ENCODE measurements at places on chromosomes 4 and X.

DNA sequence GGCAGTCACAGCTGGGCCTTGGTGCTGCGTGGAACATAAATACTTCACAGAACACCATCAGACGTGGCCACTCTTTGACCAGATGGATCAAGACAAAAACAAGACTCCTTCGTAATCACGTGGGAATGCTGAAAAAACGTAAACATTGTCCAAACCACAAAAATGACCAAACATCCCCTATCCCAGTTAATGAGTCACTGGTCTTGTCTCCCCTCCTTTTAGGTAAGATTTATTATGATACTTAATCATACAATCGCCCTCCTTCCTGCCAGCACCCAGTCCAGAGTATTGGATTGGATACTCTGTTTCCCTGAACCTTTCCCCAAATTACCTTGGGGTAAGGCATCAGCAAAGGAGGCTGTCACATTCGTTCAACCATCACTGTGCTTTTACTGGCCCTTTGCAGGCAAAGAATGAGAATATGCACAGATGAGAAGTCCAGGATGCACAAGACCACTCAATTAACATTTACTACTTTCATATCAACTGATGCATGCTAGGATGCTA, 601 bp upstream of the TCEANC start:
- no peak for DNase-seq

- no peak for DNase-seq
These were observed 69.1 kb upstream of the PLAC1 start for GRCh38 chrX:134727363-134727762.

DNA sequence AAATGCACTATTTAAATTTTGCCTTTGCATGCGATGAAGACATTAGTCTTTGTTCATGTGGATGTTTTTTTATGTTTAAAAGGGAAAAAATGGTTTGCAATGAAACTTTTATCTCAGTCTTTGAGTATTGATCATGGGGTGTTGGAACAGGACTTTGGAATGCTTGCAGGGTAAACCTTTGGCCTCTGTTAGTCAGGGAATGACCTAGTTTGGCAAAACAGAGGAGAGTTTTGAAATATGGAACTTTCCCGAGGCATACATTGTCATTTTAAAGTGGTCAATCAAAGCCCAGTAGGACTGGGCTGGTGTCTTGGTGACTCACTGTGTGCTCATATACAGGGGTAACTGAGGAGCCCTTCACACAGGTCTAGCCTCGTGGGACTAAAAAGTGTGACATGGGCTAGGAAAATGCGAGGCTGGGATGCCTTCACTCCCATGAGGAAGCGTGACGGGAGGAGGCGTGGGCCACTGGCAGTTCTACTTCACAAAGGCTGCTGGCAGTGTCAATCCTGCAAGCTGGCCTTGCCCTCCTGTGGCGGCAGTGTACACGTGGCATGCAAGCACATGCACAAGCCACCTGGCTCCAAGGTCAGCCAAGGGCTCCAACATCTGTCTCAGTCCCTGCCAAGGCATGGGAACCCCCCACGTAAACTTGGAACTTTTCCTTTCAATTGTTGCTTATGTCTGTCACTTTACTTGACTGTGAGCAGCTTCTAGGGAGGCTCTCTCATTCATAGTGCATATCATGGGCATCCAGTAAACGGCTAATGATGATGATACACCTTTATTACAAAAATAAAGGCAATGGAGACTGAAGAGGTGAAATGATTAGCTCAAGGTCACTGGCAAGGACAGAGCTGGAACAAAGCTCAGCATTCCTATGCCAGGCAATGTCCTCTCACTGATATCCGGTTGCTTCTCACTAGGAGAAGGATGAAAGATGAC, 5.2 kb upstream of the F11 start:
- DNase-seq: peak; percentile 71

DNA sequence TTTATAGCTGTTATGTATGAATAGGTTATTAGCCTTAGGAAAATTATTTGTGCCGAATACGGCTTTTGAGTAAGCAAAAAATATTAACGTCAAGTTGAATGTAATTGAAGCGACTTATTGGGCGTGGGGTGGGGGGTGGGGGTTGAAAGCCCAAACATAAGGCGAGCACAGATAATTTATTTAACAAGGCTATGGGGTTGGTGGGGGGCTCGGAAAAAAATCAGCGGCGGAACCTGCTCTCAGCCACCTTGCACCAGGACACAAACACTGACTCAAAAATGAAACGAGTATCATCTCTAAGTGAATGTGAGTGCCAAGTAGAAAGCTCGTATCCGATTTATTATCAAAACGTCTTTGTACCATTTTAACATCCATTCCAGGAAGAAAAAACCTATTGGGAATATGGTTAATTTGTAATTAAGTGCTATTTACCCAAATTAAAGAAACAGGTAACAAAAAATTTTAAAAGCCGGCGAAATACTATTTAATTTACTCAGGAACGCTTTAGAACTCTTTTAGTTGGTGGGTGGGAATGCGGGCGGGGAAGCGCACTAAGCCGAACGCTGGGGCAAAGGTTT, 902 bp upstream of the LARP1B start:
- no peak for DNase-seq

DNA sequence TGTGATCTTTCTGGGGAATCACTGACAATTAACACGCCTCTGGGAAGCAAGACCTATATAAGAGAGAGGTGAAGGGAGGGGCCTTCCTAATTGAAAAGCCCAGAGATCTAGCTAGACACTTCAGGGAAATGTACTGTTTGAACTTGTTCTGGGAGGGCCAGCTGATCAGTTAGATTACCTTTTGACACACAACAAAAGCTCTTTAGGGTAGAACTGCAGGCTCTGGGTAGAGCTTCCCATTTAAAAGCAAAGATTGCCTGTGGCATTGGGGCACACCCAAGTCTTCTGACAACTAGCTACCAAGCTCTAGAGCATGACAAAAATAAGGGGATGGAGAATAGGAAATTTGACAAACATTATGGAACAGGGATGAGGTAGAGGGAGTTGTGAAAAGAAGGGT, 26.3 kb downstream of the AREG start:
- no peak for DNase-seq

DNA sequence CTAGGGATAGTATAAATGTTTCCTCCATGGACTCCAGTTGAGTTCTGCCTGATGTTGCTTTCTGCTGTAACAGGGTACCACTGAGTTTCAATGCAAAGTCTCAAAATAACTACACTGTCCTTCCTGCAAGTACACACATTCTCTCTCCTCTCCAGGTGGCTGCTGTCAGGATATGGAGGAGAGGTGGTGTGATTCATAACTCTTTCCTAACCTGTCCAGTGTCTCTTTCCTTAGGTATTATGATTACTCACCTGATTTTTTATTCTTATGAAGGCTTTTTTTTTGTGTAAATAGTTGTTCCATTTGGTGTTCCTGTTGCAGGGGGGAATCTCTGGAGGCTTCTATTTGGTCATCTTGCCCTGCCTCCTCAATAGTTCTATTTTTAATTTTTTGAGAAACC, 39.8 kb upstream of the POF1B start:
- DNase-seq: no peak

DNA sequence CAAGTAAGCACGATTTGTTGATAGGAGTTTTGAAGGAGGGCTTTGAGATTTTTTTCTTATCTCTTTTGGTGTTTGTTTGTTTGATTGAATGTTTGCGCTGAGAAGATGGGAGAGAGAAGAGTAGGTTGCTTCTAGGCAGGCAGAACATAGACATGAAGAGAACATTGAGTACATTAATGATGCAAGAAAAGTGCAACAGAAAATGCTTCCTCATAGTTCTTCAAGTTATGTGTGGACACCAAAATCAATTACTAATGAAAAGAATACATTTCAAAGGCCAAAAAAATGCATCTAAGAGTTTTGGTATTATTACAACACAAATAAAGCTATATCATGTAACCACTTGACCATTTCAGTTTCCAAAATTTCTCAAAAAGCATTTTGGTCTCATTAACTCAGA, 191.0 kb upstream of the PPARGC1A start:
- DNase-seq: no peak

DNA sequence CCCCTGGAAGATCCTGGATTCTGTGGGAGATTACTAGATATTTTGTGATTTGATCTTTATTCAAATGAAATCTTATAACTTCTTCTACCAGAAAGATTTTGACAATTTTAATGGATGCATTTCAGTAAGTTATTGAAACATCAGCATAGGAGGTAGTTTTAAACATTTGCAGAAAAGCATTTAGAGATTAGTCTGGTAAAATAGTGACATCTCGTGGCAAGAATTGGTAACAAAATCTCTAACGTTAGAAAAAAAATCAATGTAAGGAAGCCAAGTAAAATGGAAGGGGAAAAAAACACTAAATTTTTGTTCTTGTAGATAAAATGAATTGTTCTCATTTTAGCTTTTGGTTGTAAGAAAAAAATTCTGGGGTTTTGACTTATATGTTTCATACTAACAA, 73.3 kb downstream of the TASL start:
- DNase-seq: peak; percentile 6

DNA sequence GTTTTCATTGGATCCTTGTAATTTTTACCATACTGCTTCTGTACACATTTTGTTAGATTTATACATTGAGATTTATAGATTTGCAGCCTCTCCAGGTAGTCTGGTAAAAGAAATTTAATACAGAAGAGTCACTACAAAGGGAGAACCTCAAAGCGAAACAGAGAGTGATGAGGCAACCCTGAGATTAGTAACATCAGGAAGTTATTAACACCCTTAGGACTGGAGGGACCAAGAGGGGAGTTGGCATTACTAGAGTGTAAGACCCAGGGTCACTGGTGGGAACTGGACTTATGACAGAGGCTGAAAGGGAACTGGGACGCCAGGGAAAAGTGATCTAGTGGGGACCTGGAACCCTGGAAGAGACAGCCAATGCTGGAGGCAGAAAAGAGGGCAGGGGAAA, 20.6 kb upstream of the MAML3 start:
- DNase-seq: no peak

GRCh38 chrX:150352114-150352513, 11.0 kb upstream of the MAMLD1 start:
- no peak for DNase-seq

All from large intestine (tissue), 12 donors.